ENCODE measurements at places on chromosomes 2 and 18. TPM values are rescaled to one million over a fixed set of nuclear protein-coding genes. Genes with fewer than 3 reads are reported as not detected.

DNA sequence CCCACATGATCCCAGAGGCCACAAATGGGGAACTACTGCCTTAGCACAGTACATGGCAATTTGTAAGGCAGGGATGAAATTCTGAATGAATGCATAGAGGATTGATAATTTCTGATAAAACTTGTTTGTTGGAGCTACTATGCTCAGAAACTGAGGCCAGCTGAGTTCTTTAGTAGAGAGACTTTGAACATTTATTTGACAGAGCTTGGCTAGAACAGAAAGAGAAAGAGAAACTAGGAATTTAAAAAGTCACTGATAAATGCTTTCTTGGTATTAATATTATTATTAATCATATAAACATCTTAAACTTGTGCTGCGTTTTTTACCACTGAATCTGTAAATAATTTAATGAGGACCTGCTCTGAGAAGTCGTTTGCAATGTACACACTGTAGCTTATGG, 923.7 kb upstream of the CNTNAP5 start:
- H3K4me3 ChIP-seq = no peak overlapping the region
- H3K27ac ChIP-seq = no peak overlapping the region
- no peaks in the 10 kb centered on the region for H3K27me3 ChIP-seq
- no peaks in the 10 kb centered on the region for H3K36me3 ChIP-seq

DNA sequence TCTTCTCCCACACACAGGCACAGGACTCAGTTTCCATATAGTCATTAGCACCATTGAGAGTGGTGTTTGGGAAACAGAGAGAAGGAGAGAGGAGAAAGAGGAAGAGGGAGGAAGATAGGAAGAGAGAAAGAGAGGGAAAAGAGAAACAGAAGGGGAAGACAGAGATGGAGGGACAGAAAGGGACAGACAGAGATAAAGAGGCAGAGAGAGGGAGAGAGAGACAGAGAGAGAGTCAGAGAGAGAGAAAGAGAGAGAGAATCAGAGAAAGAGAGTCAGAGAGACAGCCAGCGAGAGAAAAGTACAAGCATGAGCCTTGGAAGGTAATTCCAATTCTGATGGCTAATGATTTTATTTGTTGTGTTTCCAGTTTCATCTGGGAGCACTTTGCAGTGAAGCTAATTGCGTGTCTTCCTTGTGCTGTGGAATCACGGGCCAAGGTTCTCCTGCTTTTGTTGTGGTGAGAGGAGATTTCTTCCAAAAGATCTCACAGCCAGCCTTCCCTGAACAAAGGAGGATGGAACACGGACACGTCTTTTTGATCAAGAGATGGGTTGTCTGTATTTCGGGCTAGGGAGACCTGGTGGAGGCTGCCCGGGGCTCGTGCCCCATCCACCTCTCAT, 153.6 kb upstream of the TWIST2 start:
- H3K27me3 ChIP-seq = no peaks in the 10 kb centered on the region
- H3K4me1 ChIP-seq = peaks cover 12% of the 10 kb centered on the region
- no peak for DNase-seq

DNA sequence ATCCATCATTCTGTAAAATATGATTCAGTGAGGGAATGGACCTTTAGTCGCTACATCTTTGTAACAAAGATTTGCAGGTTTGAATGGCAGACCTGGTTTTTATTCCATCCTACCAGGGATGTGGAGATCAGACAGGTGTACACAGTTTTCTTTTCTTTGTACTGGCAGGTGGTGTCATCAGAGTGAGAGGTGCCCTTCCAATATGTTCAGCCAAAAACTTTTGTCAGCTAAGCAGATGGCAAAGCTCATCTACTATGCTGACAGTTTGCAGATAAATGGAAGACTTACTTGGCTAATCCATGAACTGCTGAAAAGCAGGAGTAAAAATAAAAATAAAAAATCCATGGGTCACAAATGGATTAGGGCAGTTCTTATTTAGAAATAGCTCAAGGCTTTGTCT, 185.5 kb upstream of the DOK6 start:
- no peak overlapping the region for H3K27ac ChIP-seq
- H3K4me1 ChIP-seq = no peaks in the 10 kb centered on the region
- no peaks in the 10 kb centered on the region for H3K36me3 ChIP-seq
- no peak overlapping the region for H3K4me3 ChIP-seq
- DNase-seq = no peak

- peaks cover 6% of the 10 kb centered on the region for H3K4me1 ChIP-seq
- no peak for DNase-seq
- no peaks in the 10 kb centered on the region for H3K36me3 ChIP-seq
- H3K27me3 ChIP-seq = no peaks in the 10 kb centered on the region
- H3K27ac ChIP-seq = no peak overlapping the region
These were observed 74.7 kb downstream of the EIPR1 start for GRCh38 chr2:3302751-3303582.

DNA sequence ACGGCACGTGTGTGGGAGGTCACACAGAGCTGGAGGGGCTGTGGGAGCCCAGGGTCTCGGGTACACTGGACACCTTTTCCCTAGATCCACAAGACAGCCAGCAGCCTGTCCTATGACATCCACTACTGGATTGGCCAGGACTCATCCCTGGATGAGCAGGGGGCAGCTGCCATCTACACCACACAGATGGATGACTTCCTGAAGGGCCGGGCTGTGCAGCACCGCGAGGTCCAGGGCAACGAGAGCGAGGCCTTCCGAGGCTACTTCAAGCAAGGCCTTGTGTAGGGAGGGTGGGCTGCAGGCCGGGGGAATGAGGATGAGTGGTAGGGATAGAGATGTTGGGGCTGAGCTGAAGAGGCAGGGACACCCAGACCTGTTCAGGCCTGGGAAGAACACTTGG, 6.6 kb downstream of the VIL1 start:
- no peaks in the 10 kb centered on the region for H3K4me1 ChIP-seq
- no peaks in the 10 kb centered on the region for H3K27me3 ChIP-seq
- H3K4me3 ChIP-seq = no peak overlapping the region
- H3K36me3 ChIP-seq = no peaks in the 10 kb centered on the region
- DNase-seq = no peak

GRCh38 chr2:224412141-224413015, 10.5 kb upstream of the FAM124B start:
- peak overlapping the region; percentile 82 for H3K27ac ChIP-seq
- no peaks in the 10 kb centered on the region for H3K36me3 ChIP-seq
- DNase-seq = no peak
- peak overlapping the region; percentile 11 for H3K4me3 ChIP-seq
- peaks cover 22% of the 10 kb centered on the region for H3K4me1 ChIP-seq

DNA sequence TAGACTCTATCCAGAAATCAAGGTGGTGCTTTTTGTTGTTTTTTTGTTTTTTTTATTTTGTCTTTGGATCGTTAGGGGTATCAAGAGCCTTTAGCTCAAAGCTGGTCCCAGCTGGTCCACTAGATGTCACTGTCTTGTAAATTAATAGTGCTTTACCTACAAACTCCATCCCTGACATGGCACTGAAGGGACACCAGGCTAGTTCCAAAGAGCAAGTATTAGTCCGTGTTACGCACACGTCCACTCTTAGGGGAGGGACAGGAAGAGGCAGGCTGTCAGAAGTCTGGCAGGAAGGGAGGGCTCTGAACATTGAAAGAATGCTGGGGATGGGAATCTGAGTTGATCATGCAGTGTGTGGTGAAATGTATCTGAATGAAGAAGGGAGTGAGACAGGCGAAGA, 85.9 kb upstream of the CCBE1 start:
- no peak overlapping the region for H3K4me3 ChIP-seq
- H3K27me3 ChIP-seq = no peaks in the 10 kb centered on the region
- no peak for DNase-seq

- no peak overlapping the region for H3K4me3 ChIP-seq
- DNase-seq = no peak
- H3K27ac ChIP-seq = no peak overlapping the region
- no peaks in the 10 kb centered on the region for H3K4me1 ChIP-seq
- H3K27me3 ChIP-seq = no peaks in the 10 kb centered on the region
These were observed 35.3 kb downstream of the CPS1 start for GRCh38 chr2:210591663-210592062.

GRCh38 chr2:98388081-98388480, 41.8 kb downstream of the CNGA3 start:
- DNase-seq = no peak
- no peaks in the 10 kb centered on the region for H3K4me1 ChIP-seq
- no peaks in the 10 kb centered on the region for H3K36me3 ChIP-seq
- peaks cover 4% of the 10 kb centered on the region for H3K27me3 ChIP-seq
- no peak overlapping the region for H3K4me3 ChIP-seq

- no peaks in the 10 kb centered on the region for H3K4me1 ChIP-seq
- no peak overlapping the region for H3K4me3 ChIP-seq
- H3K27ac ChIP-seq = no peak overlapping the region
- no peaks in the 10 kb centered on the region for H3K27me3 ChIP-seq
- no peak for DNase-seq
- H3K36me3 ChIP-seq = no peaks in the 10 kb centered on the region
These were observed 118.8 kb downstream of the ABCA12 start for GRCh38 chr2:215019521-215020145.

GRCh38 chr2:241619597-241620418, 17.1 kb downstream of the THAP4 start:
- no peaks in the 10 kb centered on the region for H3K27me3 ChIP-seq
- H3K27ac ChIP-seq = no peak overlapping the region
- peaks cover 17% of the 10 kb centered on the region for H3K4me1 ChIP-seq

DNA sequence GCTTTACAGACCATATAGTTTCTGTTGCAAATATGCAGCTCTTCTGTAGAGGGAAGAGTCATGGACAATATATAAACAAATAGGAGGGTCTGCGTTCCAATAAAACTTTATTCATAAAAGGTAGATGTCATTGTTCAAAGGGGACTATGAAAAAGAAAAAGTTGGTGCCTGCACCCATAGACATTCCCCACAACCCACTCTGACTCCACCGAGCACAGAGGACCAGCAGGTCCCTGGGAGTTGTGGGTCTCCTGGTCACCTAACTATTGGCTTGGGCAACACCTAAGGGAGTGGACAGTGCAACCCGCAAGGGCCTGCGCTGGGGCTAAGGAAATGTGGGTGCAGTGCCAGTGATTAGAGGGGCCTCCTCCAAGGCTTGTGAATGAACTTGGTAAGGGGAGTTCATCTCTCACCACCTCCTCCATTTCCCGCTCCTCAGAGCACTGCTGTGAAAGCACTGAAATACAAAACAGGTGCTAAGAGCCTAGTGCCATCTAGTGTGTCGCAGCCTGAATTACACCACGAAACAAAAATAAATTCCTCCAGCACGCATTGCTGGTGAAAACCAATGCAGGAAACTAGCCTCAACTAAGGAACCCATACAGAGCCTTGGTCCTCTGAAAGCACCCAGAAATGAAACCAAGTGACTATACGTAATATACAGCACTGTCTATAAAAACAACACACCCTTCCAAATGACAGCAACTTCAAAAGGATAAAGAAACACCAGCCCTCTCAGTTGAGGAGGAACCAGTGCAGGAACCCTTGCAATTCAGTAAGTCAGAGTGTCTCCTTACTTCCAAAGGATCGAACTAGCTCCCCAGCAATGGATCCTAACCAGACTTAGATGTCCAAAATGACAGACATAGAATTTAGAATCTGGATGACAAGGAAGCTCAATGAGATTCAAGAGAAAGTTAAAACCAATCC, 166.6 kb downstream of the RNF144A start:
- H3K4me3 ChIP-seq = no peak overlapping the region
- DNase-seq = no peak
- no peak overlapping the region for H3K27ac ChIP-seq
- H3K27me3 ChIP-seq = no peaks in the 10 kb centered on the region
- H3K36me3 ChIP-seq = no peaks in the 10 kb centered on the region

GRCh38 chr2:124501575-124502152, 476.6 kb downstream of the CNTNAP5 start:
- no peak overlapping the region for H3K27ac ChIP-seq
- no peaks in the 10 kb centered on the region for H3K36me3 ChIP-seq
- no peak overlapping the region for H3K4me3 ChIP-seq
- DNase-seq = no peak

GRCh38 chr2:72155737-72156136, 8.1 kb upstream of the CYP26B1 start:
- DNase-seq = no peak
- no peaks in the 10 kb centered on the region for H3K36me3 ChIP-seq
- H3K4me1 ChIP-seq = no peaks in the 10 kb centered on the region
- peaks cover 43% of the 10 kb centered on the region for H3K27me3 ChIP-seq
- no peak overlapping the region for H3K4me3 ChIP-seq

UGT1A10 gene
- total RNA-seq = not detected

GNAL gene
- total RNA-seq = 12.8 TPM

RESP18 gene
- total RNA-seq = not detected

PAX8 gene
- 7.7 TPM for total RNA-seq
